Activated CD4-positive, alpha-beta T cell treated with anti-CD3 and anti-CD28 coated beads, Interleukin-2, amount 10 ng/mL, durations not matched to agents 24 days and 14 days (primary cell): ENCODE measurements at places on chromosomes 11 and 22.

- DNase-seq: no peak
Measured at GRCh38 chr11:31493235-31493634, 16.2 kb downstream of the IMMP1L start.

DNA sequence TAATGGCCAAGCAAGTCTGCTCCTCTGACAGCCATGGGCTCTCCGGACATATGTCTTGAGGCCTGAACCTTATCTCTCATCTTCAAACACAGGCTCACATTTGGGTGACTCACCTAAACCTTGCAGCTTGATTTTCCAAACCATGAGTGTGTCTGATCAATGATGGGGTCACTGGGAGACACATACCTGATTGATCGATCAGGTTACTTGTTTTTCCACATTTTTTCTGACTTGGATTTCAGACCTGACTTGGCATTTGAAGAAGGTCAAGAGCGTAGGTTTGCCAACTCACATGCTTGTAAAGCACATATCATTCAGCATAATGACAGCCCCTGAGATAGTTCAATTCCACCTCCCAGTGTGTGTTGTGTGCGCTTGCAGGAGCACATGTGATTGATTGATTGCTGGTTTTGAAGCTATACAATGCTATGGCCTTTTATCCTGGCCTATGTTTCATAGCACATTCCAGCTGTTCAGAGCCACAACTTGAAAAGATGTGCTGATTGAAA is 116.7 kb upstream of the KIRREL3 start:
- no peak for DNase-seq

- no peak for DNase-seq
Measured at GRCh38 chr22:45285263-45286058, 712 bp downstream of the UPK3A start.

- peak; percentile 74 for DNase-seq
Measured at GRCh38 chr11:86802601-86803051, 2.3 kb downstream of the PRSS23 start.

DNA sequence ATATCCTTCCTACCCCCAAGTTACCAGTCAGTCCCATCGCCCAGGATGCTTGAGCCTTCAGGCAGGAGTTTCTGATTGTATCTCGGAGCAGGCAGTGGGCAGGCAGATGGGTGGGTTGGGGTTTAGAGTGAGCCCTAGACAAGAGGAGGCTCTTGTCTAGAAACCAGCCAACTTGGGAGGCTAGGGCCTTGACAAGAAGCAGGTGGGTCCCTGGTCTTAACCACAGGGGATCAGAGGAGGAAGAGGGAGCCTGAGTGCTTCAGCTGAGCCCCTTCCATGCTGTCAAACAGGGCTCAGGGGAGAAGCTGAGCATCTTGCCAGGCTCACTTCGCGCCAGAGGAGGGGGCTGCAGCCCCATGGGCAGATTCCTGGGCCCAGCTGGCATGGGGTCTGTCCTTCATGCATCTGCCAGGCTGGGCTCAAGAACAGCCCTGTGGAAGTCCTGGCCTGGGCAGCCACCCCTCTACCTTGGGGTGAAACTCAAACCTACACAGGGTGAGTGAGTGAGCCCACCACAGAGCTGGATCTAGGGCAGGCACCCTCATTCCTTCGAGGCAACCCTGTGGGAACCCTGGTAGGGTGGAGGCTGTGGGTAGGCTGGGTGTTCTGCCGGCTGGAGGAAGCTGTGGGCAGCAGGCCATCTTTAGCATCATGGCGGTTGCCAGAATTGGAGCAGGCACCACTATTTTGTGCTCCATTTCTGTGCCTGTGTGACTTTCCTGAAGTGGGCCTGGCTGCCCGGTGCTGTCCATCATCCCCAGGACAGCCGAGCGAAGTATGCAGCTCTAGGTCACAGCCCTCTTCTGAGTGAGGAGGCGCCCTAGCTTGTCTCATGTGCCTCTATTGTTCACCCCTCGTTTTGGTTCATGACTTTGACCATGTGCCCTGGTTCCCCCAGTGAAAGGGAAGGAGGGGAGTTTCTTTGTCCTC is 108.1 kb downstream of the MORC2 start:
- DNase-seq: no peak

DNA sequence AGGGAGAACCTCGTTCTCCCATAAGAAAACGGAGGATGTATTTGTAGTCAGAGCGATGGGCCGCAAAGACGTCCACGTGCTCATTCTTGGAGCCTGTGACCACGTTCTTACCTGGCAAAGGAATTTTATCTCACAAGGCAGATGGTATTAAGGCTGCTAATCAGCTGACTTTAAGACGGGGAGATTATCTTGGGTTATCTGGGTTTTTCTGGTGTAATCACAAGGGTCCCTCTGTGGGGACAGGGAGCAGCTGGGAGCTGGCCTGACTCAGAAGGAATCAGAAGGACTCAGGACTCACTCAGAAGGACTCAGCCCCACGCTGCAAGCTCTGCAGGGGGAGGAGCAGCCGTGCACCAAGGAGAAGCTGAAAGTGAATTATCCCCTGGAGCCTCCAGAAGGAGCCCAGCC is 7.5 kb upstream of the SIGIRR start:
- no peak for DNase-seq
